ENCODE measurements at places on chromosomes 13 and 19.

- no peak for DNase-seq
Measured at GRCh38 chr13:34103854-34104253, 285.9 kb downstream of the RFC3 start.

DNA sequence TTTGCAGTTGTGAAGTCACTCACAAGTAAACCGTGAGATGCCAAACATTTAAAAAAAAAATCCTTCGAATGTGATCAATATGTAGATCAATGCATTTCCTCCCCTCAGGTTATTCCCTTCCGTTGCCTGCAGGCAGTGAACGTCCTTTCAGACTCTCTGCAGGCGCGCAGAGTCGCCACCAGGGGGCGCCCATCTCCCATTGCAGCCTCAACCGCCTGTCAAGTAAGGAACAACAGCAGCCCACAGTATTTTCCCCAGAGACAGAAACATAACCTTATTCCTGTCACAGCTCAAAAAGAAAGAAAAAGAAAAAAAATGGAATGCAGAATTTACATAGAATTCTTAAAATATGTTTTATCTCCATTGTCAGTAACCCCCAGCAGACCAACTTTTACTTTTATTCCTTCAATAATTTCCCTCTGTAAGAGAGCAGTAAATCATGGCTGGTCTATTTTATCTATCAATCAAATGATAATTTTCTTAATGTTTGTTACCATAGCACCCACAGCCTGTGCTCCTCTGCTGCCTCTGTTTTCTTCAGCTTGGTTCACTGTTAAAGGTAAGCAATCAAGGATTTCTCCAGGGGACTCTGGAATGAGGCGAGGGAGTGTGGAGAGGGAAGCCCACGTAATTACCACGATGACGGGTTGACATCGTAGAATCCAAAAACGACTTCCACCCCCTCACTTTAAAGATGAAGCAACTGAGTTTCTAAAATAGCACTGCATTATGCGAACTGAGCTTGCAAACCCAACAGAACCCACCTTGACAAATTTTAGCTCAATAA is 637.6 kb upstream of the ARGLU1 start:
- DNase-seq, result peak; percentile 65

DNA sequence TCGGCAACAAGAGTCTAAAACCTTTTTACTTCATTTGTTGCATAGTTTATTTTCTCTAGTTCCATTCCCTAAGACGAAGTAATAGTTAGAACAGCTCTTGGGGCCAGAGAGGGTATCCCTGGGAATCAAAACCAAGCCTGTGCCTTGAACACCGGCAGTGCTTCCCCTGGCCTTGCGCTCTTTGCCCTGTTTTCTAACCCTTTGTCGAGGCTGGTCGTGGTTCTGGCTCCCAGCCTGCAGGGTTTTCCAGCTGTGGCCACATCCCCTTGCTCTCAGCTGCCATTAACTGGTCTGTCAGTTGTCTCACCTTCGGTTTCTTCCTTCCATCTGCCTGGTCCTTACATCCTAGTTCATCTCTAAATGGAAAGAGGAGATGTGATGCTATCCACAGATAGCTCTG is 61.0 kb downstream of the HSPH1 start:
- DNase-seq, result no peak

- peak; percentile 87 for DNase-seq
Measured at GRCh38 chr19:36418287-36419001, at the start of gene ZFP82. Gene ZFP82, minus strand, starts transcription at chr19:36418644. Its CDS starts 8,855 bp downstream, at chr19:36409789.

- no peak for DNase-seq
Measured at GRCh38 chr13:68982961-68983619, 1124.5 kb upstream of the ATXN8OS start.

DNA sequence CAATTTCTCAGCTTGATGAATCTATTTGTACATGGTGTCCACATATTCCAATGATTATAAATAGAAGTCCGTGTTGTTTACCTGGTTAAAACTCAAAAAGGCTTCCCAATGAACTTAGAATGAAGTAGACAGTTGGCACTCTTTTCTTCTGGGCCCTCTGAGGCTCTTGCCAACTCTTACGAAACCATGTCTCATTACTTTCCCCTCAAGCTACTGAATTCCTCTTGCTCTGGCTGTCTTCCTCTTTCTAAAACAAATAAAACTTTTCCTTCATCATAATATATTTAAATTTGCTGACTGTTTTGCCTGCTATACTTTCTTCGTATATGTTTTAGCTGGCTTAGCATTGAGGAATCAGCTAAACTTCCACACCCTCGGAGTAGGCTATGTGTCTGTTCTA is 139.7 kb downstream of the SLITRK6 start:
- no peak for DNase-seq

DNA sequence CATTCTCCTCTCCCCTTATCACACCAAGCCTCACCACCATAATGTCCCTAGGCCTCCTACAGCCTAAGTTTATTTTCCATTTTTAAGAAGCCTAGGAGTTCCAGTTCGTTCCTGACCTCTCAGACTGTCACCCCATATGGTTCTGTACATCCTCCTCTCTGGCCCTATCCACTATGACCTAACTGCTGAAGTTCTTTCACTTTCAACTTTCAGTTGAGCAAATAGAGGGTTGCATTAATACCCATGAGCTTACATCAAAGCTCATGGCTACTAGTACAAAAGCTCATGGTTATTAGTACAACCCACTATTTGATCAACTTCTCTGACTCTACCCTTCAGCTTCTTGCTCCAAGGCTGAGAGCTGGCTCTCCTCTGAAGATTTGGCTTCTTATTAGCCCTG is 72.9 kb downstream of the FGF14 start:
- DNase-seq, result no peak

- DNase-seq, result no peak
Measured at GRCh38 chr13:26034018-26034417, 17.8 kb downstream of the SHISA2 start.

DNA sequence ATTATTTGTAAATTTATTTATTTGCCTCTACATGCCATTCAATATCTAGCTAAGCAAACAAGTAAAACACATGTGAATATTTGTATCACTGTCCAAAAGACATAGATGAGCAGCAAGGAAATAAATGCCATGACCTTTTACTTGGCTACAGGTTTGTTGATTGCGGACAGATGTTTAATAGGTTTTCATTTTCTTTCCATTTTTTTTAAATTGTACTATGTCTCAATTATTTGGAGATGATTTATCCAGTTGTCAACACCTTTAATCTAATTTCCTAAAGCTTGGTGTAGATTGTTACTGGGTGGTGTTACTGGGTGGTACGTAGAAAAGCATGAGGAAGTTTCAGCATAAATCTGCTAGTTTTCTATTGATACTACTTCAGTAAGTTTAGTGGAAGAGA is 560.6 kb upstream of the SPRY2 start:
- no peak for DNase-seq

DNA sequence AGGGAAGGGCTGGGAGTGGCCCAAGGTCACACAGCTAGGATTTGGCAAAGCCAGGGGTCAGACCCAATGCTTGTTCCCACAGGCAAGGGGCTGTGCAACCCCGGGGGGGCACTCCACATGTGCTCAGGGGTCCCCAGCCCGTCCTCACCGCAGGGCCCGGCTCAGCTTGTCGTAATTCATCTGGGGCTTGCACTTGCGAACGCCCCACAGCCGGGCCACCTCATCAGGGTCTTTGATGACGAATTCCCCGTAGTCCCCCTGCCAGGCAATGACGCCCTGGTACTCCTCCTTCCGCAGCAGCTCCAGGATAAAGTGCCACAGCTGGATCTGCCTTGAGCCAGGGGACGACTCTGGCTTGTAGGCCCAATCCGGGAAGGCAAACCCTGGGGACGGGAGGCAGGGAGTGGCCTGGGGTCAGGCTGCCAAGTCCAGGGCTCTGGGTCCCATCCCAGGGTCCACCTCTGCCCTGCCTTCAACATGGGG is 4.7 kb downstream of the ERF start:
- no peak for DNase-seq

DNA sequence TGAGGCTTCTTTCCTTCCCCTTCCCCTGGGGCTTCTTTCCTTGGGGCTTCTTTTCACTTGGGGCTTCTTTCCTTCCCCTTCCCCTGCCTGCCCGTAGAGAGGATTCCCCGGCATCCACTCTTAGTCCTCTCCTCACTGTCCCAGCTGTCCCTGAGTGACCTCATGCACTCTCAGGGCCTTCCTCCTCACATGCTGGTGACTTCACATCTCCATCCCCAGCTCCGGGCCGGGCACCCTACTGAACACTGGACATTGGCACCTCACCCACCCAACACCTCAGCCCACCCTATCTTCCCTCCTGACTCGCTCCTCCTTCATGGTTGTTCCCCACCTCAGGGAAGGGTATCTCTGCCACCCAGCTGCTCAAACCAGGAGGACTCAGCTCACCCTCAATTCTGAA is 130.6 kb downstream of the STARD13 start:
- no peak for DNase-seq

DNA sequence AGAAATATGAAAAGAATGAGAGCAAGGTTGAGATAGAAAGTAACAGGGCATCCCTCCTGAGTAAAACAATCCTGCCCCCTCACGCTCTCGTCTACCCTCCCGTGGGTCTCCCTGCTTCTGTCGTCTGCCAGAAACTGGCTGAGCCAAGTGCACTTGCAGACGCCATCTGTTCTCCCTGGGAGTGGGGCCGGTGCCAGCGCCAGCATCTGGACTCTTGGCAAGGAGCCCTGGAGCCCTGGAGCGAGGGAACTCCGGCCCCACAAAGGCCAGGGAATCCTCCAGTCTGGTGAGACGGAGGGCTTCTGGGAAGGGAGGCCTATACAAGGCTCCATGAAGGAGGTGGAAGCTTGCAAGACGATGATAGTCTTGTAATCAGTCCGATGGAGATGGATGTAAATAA is 2.3 kb upstream of the TMEM91 start:
- peak; percentile 96 for DNase-seq

- DNase-seq, result no peak
Measured at GRCh38 chr13:98460516-98460915, 116.4 kb downstream of the STK24 start.

DNA sequence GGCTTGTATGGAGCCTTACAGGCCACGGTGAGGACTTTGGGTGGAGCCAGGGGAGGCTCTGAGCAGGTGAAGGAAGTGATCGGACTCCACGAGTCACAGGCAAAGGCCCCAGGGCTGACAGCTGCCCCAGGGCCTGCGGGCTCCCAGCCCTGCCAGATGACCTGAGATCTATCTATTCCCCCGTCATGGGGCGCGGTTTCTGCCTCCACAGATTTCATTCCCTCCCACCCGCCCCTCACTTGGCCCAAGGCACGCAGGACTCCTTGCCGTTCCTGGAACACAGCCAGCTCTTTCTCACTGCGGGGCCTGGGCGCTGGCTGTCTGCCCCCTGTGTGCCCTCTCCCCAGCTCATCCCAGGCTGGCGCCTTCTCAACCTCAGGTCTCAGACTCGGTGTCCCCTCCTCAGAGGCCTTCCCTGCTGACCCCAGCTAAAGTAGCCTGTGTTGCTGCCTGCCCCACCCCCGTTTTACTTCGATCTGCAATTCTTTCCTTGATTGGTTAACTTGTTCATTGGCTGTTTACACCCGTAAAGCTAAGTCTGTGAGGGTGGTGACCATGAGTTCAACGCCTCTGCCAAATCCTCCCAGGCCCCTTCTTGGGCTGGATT is 13.9 kb upstream of the PAK4 start:
- DNase-seq, result no peak
